ENCODE measurements at places on chromosomes 3 and 15.
A peak's percentile ranks its signal among the peaks of the same experiment; 100 is the strongest.

DNA sequence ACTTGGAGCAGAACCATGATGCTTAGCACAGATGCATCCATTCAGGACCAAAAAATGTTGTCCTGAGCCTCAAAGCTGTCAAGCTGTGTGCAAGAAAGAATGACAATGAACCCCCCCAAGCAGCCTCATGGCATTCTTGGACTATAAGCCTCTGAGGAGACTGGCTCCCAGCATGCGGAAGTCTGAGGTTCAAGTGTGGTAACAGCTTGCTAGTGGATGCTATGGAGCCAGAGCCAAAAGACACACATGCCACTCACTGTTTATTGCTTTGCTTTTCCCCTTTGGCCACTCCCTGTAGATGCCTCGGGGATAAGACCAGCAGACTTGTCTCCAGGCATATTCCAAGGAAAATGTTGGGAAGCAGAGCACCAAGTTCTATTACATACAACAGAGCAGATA lies 38.2 kb upstream of the SNRK start:
- no peak for DNase-seq

GRCh38 chr3:8298021-8298954 lies 203.3 kb upstream of the LMCD1 start:
- no peak for DNase-seq

DNA sequence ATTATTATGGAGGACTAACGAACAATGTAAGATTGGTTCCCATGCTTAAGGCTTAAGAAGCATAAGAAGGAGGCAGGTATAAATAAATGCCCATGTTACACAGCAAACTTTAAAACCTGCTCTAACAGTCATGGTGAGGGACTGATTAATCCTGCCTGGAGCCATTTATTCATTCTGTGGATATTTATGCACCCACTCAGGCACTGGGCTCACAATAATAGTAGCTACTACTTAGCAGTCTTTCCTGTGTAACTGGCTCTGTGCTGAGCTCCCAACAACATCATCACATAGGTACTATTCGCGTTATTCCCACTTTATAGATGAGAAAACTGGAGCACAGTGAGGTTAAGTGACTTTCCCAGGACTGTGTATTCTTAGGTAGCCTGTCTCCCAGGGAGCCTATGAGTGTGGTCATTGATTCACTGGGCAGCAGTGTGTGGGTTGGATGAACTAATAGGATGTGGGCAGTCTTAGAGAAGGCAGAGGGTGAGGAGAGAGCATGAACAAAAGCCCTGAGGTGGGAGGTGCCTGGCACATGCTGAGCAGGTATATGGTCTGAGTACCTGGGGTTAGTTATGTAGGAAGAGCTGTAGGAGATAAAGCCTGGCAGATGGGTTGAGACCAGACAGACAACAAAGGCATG lies 44.1 kb upstream of the UMPS start:
- DNase-seq: no peak

DNA sequence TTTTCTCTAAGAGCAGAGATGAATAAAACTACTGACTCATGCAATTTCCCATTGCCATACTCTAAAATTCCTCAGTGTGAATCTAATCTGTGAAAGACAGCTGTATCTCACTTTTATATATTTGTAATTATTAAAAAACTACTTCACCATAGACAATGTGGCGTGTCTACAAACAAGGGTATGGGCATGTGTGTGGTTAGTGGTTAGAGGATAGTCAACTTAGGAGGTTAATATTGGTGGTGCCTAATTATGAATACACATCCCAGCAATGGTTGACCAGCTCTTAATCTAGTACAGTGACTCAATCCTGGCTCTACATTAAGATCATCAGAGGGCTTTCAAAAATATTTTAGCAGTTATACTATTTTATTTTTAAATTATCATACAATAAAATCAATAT lies 94.5 kb downstream of the GOLIM4 start:
- DNase-seq: no peak

DNA sequence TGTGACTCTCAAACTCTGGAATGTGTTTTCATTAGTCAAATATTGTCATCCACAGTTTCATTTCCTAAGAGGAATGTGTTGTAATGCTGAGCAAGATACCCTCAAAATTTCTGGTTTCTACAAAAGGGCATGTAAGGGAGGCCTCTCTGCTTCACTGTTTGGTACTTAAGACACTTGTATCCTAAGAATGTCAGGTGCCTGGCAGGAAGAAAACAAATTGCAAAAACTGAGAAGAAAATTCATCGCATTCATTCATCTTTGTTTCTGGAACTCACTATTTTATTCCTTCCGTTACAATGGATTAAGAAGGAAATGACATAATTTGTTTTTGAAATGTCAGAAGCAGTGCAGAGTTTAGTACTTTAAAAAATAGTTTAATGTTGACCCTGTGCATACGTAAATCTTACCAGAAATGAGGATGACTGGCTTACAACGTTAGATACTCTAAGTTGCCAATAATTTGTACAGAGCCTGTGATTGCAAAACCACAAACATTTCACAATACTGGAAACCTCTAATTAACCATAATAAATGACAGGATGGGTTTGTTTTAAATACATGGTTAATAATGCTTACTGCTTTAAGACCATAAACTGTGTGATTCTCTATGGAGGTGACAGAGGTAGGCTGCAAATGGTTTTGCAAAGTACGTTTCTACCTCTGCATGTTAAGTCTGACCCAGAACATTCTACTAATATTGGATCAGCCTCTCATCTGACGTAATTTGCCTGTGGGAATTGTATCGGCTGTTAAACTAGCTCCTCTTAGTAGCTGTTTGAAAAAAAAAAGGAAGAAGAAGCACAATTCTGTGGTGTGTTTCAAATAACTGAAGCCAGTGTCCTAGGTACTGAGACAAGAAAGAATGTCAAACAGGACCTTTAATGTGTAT lies 477.8 kb downstream of the RBMS3 start:
- DNase-seq: no peak

- no peak for DNase-seq
Observed at GRCh38 chr3:61030469-61031035, 220.7 kb downstream of the FHIT start.

DNA sequence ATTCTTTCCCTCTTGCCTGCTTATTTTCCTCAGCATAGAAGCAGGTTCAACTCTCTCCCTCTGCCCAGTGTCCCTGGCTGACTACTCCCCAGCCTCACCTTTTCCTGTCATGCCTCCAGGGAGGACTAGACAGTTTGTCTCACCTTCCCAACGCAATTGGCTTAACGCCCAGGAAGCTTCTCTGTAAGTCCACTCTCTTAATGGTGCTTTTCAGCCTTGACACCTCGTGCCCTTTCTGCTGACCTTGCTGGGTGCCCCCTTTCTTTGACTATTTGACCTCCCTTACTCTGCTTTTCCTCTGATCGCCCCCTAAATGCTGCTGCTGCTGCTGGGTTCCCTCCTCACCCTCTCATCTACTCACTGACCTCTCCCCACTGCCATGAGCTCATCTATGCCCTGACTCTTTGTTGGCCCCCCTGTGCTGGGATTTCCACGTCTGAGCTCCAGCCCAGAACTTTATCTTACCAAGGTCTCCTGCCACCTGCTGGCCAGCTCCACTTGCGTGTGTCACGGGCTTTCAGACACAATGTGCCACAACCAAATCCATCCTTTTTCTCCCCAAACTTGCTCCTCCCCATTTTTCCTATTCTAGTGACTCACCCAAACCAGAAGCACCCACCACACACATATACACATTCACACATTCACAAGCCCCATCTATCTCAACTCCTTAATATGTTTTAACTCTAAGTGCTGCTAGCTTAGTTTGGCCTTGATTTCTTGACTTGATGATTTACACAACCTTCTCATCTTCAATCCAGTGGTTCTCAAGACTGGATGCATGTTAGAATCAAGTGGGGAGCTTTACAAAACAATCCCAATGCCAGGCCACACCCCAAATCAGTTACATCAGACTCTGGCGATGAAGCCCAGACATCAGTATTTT lies 16.6 kb downstream of the EPB42 start:
- DNase-seq: peak; percentile 49

DNA sequence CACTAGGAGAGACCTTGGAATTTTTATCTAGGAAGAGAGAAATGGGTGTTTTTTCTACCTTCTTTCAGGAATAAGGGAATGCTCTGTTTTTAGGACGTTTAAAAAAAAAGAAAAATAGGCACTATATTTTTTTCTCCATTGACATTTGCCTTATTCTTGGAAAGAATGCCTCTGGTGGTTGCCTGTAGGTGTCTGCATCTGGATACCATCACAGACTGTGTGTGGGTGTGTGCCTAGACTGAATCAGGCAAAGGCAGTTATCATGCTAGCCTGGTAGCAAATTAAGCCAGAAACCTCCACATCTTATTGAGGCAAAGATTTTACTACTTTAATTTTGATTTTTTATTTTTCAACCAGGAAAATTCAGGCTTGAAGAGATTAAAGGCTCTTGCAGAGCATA lies 513.6 kb upstream of the KCNMB2 start:
- no peak for DNase-seq
